ENCODE measurements at places on chromosomes 6 and 20. TPM values are rescaled to one million over a fixed set of nuclear protein-coding genes. Genes with fewer than 3 reads are reported as not detected.

DNA sequence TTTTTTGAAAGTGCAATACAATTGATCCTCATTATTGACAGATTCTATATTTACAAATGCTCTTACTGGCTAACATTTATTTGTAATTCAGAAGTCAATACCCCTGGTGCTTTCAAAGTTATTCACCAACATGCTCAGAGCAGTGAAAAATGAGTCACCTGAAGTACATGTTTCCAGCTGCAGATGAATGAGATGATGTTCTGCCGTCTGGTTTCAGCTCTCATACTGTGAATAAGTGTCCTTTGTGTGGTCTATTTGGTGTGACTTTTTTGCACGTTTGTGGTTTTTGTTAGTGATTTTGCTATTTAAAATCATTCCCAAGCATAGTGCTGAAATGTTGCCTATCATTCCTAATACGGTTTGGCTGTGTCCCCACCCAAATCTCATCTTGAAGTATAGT, 22.3 kb upstream of the EYA4 start:
- H3K36me3 ChIP-seq, result no peaks in the 10 kb centered on the region
- H3K4me1 ChIP-seq, result no peaks in the 10 kb centered on the region
- no peak overlapping the region for H3K27ac ChIP-seq
- no peak overlapping the region for H3K4me3 ChIP-seq

DNA sequence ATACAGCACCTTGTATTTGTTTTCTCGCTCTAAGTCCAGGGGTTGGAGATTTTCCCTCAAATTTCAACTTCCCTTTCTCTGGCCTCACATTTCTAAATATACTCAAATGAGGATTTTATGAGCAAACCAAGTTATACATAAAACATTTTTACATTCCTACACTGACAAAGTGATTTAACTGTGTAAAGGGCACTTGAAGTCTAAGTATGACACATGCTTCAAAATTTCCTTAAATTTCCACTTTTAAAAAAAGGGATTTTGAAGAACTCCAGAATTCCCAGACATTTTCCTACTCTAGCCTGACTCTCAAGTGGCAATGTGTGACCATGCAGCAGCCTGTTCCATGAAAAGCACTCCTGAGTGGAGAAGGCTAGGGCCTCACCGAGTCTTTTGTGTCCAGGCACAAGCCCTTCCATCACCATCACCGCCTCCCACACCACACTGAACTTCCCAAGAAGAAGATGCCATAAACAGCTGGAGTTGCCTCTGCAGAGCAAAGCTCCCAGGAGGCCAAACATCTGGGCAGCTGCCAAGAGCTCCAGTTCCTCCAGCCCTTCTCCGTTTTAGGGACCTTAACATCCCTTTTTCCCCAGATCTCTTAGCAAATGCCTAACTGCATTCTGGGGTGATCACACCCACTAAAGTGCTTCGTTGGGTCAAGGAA, 68.9 kb downstream of the NCR2 start:
- DNase-seq, result no peak
- H3K27me3 ChIP-seq, result peaks cover 4% of the 10 kb centered on the region
- H3K4me3 ChIP-seq, result no peak overlapping the region
- no peaks in the 10 kb centered on the region for H3K4me1 ChIP-seq

DNA sequence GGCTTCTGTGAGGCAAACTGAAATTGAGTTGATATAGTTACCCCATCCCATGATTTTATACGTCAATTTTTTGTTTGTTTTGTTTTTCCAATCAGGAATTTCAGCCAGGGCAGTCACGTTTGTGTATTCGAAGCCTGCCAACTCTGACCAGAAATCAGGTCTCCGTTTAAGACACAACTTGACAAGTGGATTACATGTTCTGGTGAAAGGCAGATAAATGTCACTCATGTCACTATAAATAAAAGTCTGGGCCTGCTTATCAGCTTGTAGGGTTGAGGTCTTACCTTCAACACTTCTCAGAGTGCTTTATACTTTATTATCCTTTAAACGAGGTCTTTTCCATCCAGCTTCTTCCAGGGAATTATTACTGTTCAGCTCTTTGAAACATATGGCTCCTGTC, 8.4 kb upstream of the XRN2 start:
- no peak overlapping the region for H3K4me3 ChIP-seq
- no peak overlapping the region for H3K27ac ChIP-seq
- H3K27me3 ChIP-seq, result no peaks in the 10 kb centered on the region
- no peaks in the 10 kb centered on the region for H3K36me3 ChIP-seq
- H3K4me1 ChIP-seq, result no peaks in the 10 kb centered on the region
- DNase-seq, result no peak

GRCh38 chr20:50399917-50400704, 110.1 kb upstream of the PTPN1 start:
- H3K4me1 ChIP-seq, result no peaks in the 10 kb centered on the region
- no peaks in the 10 kb centered on the region for H3K27me3 ChIP-seq
- DNase-seq, result no peak
- H3K36me3 ChIP-seq, result no peaks in the 10 kb centered on the region
- H3K4me3 ChIP-seq, result no peak overlapping the region
- H3K27ac ChIP-seq, result no peak overlapping the region

GRCh38 chr6:83193747-83194566, 800 bp downstream of the RWDD2A start:
- peaks cover 17% of the 10 kb centered on the region for H3K4me1 ChIP-seq
- DNase-seq, result peak; percentile 8
- H3K27ac ChIP-seq, result no peak overlapping the region
- H3K4me3 ChIP-seq, result peak overlapping the region; percentile 88
- H3K36me3 ChIP-seq, result no peaks in the 10 kb centered on the region

DNA sequence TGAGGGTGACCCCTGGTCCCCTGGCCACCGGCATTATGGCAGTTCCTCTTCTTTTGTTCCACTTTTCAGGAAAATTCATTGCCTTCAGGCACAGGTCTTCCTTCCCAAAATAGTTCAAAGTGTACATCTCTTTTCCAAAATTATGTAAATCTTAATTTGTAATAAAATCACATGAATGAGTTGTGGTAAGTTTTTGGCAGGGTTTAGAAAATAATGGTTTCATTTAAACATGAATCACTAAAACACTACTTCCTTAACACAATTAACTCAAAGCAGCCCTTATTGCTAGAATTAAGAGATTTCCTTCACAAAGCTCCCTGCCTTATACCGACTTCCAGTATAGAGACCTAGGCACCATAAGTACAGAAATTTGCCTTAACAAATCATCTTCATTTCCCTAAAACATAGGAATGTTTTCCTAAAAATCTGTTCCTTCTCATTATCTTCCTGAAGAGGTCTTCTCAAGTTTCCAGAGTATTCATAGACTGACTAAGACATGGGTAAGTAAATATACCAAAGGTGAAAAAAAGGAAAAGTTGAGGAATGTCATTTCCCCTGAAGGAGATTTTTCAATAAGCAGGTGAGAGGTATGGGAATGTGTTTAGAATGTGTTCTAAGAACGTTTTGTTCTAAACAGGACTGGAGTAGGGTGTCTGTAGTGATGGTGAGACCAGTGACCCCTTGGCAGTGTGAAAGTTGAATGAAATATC, 148.2 kb upstream of the CITED2 start:
- H3K4me3 ChIP-seq, result no peak overlapping the region
- H3K36me3 ChIP-seq, result no peaks in the 10 kb centered on the region
- H3K4me1 ChIP-seq, result no peaks in the 10 kb centered on the region
- H3K27me3 ChIP-seq, result no peaks in the 10 kb centered on the region
- H3K27ac ChIP-seq, result no peak overlapping the region

GRCh38 chr20:37734228-37734985, 40.6 kb downstream of the CTNNBL1 start:
- DNase-seq, result no peak
- no peaks in the 10 kb centered on the region for H3K4me1 ChIP-seq
- H3K27me3 ChIP-seq, result no peaks in the 10 kb centered on the region

DNA sequence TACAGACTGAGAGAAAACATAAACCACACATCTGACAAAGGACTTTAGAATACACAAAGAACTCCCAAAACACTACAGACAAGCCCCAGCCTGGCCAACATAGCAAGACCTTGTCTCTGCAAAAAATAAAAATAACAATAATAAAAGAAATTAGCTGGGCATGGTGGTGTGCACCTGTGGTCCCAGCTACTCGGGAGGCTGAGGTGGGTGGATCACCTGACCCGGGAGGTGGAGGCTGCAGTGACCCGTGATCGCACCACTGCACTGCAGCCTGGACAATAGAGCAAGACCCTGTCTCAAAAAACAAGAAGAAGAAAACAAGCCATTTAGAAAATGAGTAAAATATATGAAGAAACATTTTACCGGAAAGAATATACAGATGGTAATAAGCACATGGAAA, 13.1 kb downstream of the SDCBP2 start:
- no peaks in the 10 kb centered on the region for H3K36me3 ChIP-seq
- H3K27me3 ChIP-seq, result no peaks in the 10 kb centered on the region
- H3K27ac ChIP-seq, result no peak overlapping the region
- H3K4me3 ChIP-seq, result no peak overlapping the region

- no peaks in the 10 kb centered on the region for H3K36me3 ChIP-seq
- no peak for DNase-seq
- no peaks in the 10 kb centered on the region for H3K4me1 ChIP-seq
- H3K27me3 ChIP-seq, result no peaks in the 10 kb centered on the region
Measured at GRCh38 chr6:153583685-153584084, 452.6 kb upstream of the RGS17 start.

GRCh38 chr6:119285908-119286625, 63.5 kb downstream of the MAN1A1 start:
- H3K36me3 ChIP-seq, result no peaks in the 10 kb centered on the region
- DNase-seq, result no peak
- no peak overlapping the region for H3K4me3 ChIP-seq
- H3K4me1 ChIP-seq, result no peaks in the 10 kb centered on the region

DNA sequence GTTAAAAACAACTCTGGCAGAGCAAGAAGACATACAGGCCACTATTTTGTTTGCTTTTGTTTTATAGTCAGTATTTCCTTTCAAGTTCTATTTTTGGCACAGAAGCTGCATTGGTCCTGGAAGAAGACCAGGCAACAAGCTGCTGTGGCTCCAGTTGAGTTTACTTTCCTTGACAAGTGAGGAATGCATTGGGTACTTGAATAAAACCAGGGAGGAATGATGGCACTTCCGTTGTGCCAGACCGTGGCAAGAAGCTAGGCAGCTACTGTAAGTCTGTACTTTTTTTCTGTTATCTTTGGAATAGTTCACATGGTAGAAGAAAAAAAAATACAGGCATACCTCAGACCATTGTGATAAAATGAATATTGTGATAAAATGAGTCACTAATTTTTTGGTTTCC, 66.3 kb downstream of the NCOA3 start:
- no peak overlapping the region for H3K27ac ChIP-seq
- peaks cover 6% of the 10 kb centered on the region for H3K36me3 ChIP-seq
- no peaks in the 10 kb centered on the region for H3K27me3 ChIP-seq
- peaks cover 34% of the 10 kb centered on the region for H3K4me1 ChIP-seq
- H3K4me3 ChIP-seq, result no peak overlapping the region
- DNase-seq, result no peak

DNA sequence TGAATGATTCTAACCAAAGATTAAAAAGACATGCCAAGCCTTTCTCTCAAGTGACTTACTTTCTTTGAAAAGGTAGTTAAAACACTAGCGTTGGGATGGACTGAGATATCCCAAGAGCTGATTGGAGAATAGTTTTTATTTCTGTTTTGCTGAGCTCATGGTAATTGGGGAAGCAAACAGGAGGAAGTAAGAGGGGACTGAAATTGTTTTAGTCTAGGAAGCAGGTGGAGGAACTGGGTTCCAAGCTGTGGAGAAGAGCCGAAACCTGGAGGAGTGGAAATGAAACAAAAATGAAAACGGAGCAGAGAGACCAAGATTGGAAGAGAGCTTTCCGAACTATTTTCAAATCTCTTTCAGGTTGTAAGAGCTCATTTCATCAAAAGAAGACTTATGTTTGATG, 59.9 kb upstream of the TENT5A start:
- no peaks in the 10 kb centered on the region for H3K36me3 ChIP-seq
- no peak overlapping the region for H3K4me3 ChIP-seq
- no peak for DNase-seq
- H3K4me1 ChIP-seq, result no peaks in the 10 kb centered on the region
- H3K27ac ChIP-seq, result no peak overlapping the region

Gene TBC1D22B
- total RNA-seq, result 6.6 TPM

Gene PXDC1
- 0.17 TPM for total RNA-seq

Gene NMBR
- not detected for total RNA-seq

Gene MATN4
- not detected for total RNA-seq

Gene PPP1R14C
- not detected for total RNA-seq
